CD4-positive, CD25-positive, alpha-beta regulatory T cell (primary cell): ENCODE measurements at places on chromosomes 12 and 14. TPM values are rescaled to one million over a fixed set of nuclear protein-coding genes. Genes with fewer than 3 reads are reported as not detected.
A peak's percentile ranks its signal among the peaks of the same experiment; 100 is the strongest.

The CFAP251 gene
- 0.96 TPM for total RNA-seq

The OXA1L gene
- total RNA-seq = 155 TPM

- no peak for DNase-seq
- no peak overlapping the region for H3K27ac ChIP-seq
- H3K27me3 ChIP-seq = no peaks in the 10 kb centered on the region
- H3K36me3 ChIP-seq = no peaks in the 10 kb centered on the region
These were observed 474 bp downstream of the FITM1 start for GRCh38 chr14:24130717-24131548.

DNA sequence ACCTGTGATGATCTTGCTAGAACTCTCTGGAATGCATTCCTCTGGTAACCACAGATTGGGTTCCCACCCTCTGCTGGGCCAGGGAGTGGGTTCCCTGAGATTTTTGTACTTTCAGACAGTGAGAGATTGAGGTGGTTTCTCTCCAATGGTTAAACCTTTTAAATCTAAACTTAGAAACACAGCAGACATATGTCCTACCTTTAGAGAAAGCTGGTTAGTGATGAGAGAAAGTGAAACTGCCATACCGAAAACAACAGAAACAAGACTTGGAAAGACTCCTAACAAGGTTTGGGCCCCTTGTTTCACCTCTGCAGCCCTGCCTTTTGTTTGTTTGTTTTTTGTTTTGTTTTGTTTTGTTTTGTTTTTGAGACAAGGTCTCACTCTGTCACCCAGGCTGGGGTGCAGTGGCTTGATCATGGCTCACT, 9.7 kb upstream of the SGPP1 start:
- no peak for DNase-seq
- H3K27me3 ChIP-seq = no peaks in the 10 kb centered on the region
- no peak overlapping the region for H3K27ac ChIP-seq
- H3K36me3 ChIP-seq = no peaks in the 10 kb centered on the region

- H3K4me3 ChIP-seq = no peak overlapping the region
- no peaks in the 10 kb centered on the region for H3K27me3 ChIP-seq
- no peaks in the 10 kb centered on the region for H3K36me3 ChIP-seq
- peak; percentile 15 for DNase-seq
- H3K4me1 ChIP-seq = no peaks in the 10 kb centered on the region
- H3K27ac ChIP-seq = no peak overlapping the region
These were observed 181.3 kb upstream of the FKBP4 start for GRCh38 chr12:2613326-2614073.

DNA sequence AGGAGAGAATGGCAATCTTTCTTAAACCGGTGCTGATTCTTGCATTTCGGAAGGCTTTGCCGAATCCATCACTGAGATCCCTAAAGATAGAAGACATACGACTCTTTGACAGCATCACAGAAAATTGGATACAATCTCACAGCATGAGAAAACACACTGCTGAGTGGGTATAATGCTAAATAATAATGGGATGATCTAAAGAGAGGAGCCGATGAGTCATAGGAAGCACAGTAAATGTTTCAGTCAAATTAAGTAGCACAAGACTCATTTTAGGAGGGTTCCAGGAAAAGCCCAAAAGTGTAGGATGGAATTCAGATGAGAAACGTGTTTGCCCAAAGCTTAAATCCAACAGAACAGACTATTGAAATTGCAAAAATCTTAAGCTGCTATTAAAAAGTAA, 81.7 kb downstream of the CPNE8 start:
- H3K4me1 ChIP-seq = no peaks in the 10 kb centered on the region
- H3K36me3 ChIP-seq = no peaks in the 10 kb centered on the region
- no peak for DNase-seq
- H3K27me3 ChIP-seq = no peaks in the 10 kb centered on the region
- no peak overlapping the region for H3K4me3 ChIP-seq

GRCh38 chr12:11810206-11810545, 160.7 kb downstream of the ETV6 start:
- H3K36me3 ChIP-seq = no peaks in the 10 kb centered on the region
- no peak overlapping the region for H3K27ac ChIP-seq
- DNase-seq = no peak
- H3K27me3 ChIP-seq = no peaks in the 10 kb centered on the region
- no peak overlapping the region for H3K4me3 ChIP-seq

GRCh38 chr14:54567224-54567638, 303 bp downstream of the SAMD4A start:
- peaks cover 13% of the 10 kb centered on the region for H3K27me3 ChIP-seq
- peak overlapping the region; percentile 70 for H3K4me3 ChIP-seq
- H3K4me1 ChIP-seq = peaks cover 33% of the 10 kb centered on the region
- peak overlapping the region; percentile 45 for H3K27ac ChIP-seq
- H3K36me3 ChIP-seq = no peaks in the 10 kb centered on the region
- no peak for DNase-seq
